Activated CD4-positive, alpha-beta T cell treated with anti-CD3 and anti-CD28 coated beads, Interleukin-10, Interleukin-2, amounts not matched to agents 100 ng/mL and 50 ng/mL, durations not matched to agents 16 hours and 8 hours (primary cell): ENCODE measurements at places on chromosomes 7 and 10.

DNA sequence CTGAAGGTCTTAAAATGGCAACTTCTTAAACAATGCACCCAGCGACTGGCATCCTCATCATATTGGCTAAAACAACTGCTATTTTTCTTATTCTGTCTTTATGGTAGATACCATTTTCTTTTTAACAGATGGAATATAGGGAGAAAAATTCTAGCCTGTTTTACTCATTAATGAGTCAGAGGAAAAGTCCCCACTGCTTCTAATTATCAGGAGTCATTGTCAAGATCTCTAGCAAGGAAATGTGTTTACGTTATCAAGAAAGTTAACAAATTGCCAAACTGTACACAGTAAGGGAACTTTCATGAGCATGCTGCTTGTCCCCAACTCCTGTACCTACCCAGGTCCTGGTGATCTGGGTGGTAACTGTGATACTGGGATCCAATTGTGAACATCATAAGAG, 117.7 kb upstream of the KIAA1217 start:
- DNase-seq, result no peak

DNA sequence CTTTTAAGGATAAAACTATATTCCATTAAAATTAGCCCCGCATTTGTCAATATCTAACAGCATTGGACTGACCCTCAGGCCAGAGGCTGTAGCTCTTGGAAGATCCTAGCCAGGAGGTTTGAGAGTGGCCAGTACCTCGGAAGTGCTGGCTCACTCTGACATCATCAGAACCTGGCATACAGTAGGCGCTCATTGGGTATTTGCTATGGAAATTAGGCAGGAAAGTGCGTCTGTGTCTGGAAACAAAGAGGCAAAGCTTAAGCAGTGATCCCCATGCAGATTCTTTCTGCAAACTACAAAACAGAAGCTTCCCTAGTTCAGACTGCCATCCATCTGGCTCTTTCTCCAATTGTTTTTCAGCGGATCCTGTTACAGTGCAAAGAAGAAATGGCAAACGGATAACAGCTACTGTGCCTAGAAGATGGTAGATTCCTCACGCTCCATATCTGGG, 1.7 kb upstream of the PRKCQ start:
- peak; percentile 67 for DNase-seq

DNA sequence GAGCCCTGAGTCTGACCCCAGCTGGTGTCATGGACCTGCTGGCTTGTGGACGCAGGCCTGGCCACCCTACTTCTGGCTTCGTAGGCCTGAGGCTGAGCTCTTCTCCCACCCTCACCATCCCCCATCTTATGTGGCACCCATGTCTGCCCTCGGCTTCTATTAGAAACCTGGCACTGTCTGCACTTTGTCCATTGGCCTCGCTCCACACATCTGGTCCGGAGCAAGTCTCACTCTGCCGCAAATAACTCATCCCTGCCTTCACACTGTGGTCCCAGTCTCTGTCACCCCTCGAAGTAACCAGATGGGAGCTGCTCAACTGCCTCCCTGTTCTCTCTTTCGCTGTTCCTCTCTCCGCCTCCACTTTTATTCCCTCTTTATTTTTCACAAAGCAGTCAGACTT, 78.6 kb downstream of the TRRAP start:
- DNase-seq, result no peak

DNA sequence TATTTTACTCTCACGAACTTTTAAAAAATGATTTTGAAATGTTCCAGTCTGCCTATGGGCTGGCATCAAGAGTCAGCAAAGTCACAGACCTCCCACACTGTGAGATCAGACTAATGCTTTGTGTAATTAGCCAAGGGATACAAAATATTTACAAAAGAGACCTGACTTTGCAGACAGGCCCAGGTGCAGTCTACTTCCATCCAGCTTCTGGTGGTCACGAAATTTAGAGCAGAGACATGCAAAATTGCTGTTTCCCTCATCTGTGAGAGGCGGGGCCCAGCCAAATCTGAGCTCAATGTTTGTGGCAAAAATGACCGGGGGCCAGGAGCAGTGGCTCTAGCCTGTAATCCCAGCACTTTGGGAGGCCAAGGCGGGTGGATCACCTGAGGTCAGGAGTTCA, 82.5 kb upstream of the PITRM1 start:
- DNase-seq, result no peak

- no peak for DNase-seq
Measured at GRCh38 chr7:134357486-134357885, 40.8 kb upstream of the SLC35B4 start.

GRCh38 chr7:29281782-29282541, 87.4 kb downstream of the CHN2 start:
- no peak for DNase-seq

DNA sequence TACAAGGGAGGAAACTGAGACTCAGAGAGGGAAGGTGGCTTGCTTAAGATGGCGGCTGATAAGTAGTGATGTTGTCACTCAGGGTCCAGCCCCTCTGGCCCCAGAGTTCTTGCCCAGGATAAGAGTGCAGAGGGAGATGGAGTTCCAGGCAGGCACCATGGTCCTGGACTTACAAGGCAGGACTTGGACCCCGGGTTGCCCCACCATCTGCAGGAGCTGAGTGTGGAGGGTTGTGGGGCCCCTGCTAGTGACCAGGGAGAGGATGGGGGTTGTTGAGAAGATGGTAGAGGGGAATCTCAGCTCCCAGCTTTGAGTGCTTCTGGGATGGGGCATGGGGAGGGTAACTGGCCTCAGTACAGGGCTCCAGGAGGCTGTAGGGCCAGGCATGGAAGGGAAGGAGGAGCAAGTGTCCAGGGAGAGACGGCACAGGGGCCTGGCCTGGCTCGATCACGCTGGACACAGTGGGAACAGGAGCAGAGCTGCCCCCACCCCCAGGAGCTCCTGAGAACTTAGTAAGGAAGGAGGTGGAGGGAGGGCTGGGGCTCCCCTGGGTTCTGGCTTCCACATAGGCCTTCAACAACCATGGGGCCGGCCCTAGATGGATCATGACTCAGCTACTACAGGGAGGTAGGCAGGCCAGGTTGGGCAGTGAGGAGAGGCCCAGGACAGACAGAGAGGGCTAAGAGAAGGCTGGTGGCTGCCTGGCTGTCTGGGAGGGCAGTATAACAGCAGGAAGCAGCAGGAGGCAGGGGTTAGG, 28.2 kb downstream of the PPIF start:
- no peak for DNase-seq

DNA sequence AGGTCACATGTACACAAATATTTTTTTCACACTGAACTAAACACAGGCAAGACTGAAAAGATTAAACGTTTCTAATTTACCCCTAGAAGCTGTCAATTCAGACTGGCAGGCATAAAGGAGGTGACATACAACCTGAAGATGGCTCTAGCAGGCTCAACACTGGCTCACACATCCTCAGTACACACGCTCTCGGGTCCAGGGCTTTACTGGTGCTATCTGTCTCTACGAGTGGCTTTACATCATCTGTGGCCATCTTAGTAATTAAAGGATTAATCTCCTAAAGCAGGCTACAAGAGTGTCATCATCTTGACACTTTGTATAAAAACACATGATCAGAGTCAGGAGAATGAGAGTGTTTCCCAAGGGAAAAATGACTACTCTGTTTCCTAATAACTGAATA, 57.3 kb downstream of the COPG2 start:
- DNase-seq, result no peak

DNA sequence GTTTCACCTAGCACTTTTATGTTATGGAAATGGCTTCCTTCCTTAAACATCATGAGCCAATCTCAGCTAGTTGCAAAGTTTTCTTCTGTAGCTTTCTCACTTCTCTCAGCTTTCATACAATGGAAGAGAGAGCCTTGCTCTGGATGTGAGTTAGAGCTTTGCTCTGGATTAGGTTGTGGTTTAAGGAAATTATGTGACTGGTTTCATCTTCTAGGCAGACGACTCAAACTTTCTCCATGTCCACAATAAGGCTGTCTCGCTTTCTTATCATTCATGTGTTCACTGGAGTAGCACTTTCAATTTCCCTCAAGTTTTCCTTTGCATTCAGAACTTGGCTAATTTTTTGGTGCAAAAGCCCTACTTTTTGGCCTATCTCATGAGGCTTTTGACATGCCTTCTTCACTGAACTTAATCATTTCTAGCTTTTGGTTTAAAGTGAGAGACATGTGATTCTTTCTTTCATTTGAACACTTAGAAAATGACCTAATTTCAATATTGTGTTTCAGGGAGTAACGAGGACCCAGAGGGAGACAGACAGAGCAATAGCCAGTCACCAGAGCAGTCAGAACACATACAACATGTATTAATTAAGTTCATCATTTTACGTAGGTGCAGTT, 49.8 kb downstream of the CNOT4 start:
- peak; percentile 27 for DNase-seq

GRCh38 chr10:14579405-14579804, 195.3 kb downstream of the FAM107B start:
- DNase-seq, result no peak

GRCh38 chr7:64602518-64602917, 39.6 kb upstream of the ZNF680 start:
- DNase-seq, result no peak

GRCh38 chr7:73520673-73521635, 1.1 kb downstream of the BAZ1B start:
- DNase-seq, result no peak

GRCh38 chr10:71600849-71601248, 118.7 kb downstream of the C10orf105 start:
- peak; percentile 43 for DNase-seq

- no peak for DNase-seq
Measured at GRCh38 chr10:37125191-37125732, at the start of gene ANKRD30A. TSS of gene ANKRD30A (plus strand) at chr10:37125598. CDS start at chr10:37125788, 190 bp downstream.

GRCh38 chr10:117889664-117890063, 157.1 kb downstream of the RAB11FIP2 start:
- DNase-seq, result no peak

DNA sequence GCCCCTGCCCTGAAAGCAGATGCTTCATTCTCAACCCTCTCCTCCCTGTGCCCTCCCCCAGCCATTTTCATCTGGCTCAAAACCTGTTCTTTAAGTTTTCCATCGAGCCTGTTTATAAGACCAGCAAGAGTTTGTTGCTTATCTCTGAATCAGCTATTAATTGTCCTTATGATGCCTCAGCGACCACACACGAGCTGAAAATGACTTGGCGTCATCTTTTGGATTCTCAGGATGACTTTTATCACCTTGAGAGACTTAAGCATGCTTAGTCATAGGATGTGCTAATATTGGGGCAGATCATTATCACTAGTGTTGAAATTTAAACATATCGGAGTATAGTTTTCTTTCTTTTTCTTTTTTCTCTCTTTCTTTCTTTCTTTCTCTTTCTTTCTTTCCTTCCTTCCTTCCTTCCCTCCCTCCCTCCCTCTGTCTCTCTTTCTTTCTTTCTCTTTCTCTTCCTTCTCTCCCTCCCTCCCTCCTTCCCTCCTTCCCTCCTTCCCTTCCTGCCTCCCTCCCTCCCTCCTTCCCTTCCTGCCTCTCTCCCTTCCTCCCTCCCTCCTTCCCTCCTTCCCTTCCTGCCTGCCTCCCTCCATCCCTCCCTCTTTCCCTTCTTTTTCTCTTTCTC, 184.5 kb downstream of the PHTF2 start:
- peak; percentile 87 for DNase-seq

DNA sequence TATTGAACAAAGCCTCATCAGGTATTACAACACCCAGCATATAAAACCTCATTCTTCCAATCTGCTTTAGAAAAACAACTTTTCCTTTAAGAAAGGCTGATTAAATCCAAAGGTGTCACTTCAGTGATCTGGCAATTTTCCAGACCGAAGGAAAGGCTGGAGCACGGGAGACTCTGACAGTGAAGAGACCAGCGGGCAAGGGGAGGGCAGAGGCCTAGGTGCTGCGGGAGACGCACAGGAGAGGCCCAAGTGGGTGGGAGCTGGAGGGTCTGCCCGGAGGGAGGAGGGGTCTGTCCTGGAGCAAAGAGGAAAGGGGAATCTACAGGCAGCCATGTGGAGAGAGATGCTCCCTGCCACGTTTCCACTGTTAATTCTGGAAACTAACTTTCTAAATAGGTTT, 24.3 kb upstream of the PPP2R2D start:
- DNase-seq, result no peak

GRCh38 chr7:154968336-154969001, 34.5 kb downstream of the PAXIP1 start:
- DNase-seq, result no peak
